ENCODE measurements at places on chromosomes 4 and X.
A peak's percentile ranks its signal among the peaks of the same experiment; 100 is the strongest.

DNA sequence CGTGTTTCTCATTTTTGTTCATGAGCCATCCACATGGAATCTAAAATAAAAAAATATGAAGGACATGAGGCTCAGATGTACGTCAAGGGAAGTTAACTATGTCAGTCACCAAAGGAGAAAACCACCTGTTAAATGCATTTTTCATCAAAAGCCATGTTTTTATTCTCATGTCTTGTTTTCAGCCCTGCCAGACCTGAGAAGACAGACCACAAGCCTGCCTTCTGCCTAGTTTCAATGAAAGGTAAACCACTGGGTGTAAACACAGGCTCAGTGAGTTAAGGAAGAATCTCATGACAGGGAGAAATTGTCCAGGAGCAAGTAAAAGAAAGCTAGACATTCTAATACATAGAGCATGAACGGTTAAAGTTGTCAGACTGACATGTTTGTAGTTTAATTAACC, 52.3 kb upstream of the TNIP3 start:
- DNase-seq, result no peak

DNA sequence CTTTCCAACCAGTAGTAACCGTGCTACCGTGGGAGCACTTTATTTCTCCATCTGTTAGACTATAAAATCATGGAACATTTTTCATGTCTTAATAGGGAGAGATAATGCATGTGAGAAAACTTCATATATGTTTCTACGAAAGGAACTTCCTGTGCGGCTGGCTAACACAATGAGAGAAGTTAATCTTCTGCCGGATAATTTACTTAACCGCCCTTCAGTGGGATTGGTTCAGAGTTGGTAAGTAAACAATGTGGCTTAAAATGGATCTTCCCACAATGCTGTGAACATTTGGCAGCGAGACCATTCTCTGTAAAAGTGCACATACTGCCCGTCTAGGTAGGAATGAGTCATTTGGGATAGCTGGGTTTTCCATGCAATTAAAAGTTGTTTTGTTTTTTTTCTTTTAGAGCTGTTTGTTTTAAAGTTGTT, 29.6 kb downstream of the PDK3 start:
- DNase-seq, result peak; percentile 31

GRCh38 chr4:8583655-8584025, 3.4 kb downstream of the GPR78 start:
- DNase-seq, result no peak

DNA sequence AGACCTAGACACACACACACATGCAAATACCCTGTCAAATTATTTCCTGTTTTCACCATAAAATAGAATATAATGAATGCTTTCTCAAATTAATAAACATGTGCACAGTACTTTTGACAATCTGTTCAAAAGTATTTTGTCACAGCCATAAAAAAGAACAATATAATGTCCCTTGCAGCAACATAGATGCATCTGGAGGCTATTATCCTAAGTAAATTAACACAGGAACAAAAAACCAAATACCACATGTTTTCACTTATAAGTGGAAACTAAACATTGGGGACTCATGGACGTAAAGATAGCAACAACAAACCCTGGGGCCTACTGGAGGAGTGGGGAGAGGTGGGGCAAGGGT, 15.5 kb downstream of the RAB40A start:
- no peak for DNase-seq

DNA sequence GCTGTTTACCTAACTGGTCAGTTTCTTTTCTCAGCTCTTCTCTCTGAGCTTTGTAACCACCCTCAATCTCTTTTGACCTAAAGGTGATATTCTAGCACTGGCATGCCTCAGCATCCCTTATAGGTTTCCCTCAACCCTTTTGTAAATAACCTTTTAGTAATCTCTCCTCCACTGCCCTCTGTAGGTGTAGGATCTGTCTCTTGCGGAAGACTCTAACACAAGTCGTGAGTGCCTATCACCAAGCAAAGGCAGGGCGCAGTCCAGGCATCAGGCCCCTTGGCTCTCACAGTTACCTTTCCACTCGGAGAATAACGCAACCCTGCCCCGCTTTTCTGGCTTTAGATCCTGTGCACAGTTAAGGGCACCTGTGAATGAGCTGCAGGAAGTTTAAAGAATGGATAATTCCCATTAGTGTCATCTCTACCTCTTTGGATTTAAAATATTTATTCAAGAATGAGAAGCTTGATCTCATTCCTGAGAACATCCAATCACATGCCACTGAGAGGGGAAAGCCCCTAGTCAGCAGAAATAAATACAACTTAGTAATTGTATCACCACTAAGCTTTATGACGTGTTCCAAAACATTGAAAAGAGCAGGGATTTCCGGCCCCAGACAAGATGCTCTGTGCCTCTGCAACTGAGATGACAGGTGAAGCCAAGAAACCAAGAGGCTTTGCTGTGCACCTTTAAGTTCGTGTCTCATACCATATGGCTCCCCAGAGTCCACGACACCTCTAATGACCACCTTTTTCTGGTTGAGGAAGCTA, 58.8 kb downstream of the SPINK2 start:
- DNase-seq, result no peak

DNA sequence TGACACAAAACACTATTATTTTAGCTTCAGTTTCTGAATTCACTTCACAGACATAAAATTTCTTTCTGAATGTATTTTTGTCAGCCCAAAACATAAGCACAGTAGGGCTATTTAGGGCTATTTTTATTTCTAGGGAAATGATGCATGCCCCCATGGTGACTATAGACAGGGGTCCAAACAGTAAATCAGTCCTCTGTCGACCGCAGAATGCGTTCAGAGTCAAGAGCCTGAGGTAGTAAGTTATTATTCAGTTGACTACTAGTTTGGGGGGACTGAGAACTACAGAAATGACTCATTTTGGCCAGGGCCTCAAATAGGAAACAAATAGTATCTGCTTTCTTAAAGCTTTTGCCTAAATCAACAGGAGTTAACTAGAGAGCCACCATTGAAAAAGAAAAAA, 414.4 kb downstream of the AFF2 start:
- DNase-seq, result no peak

GRCh38 chrX:18825375-18825774, 117.9 kb downstream of the PPEF1 start:
- no peak for DNase-seq

DNA sequence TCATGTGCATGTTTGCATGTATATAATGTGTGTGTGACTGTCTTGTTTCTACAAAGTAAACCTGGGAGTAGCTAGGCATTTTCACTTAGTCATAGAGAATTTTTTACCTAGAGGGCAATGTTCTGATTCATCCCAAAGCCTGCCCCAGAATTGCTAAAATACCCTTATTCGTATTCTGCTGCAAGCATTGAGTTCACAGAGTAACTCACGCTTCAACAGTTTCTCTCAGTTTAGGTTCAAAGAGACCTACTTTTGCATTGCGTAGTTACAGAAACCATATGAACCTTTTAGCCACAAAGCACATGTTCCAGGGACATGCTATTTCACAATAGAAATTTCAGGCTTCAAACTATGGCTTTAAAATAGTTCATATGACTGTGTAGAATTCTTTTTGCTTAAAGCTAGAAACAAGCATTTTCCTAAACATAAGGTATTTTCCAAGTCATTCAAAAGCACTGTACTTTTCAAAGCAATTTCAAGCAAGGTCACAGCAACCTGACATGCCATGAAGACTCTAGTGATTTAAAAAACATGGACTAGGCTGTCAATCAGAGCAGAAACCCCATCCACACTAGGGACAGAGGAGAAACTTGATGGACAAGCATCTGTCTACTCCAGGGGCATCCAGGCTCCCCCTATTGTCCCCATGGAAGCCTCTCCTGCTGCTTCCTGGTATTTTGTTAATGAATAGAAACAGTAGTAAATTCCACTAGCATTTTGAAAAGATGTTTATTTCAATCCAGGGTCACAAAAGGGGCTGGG, 81.5 kb upstream of the MAPK10 start:
- DNase-seq, result no peak

DNA sequence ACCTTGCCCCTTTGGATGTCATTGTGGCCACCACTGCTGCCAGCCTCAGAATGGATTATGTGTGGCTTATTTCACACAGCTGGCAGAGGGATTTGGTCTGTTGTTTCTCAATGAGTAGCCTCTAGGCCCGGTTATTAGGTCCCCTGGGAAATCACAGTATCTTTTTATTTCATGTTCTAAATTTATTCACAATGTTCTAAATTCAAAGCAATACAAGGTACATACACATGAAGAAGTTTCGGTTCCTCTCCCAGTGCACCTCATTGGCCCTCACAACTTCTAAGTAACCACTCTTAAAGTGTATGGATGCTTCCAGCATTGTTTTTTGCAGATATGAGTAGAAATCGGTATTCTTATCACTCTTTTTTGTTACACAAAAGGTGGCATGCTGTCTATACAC, 262.7 kb downstream of the RCHY1 start:
- no peak for DNase-seq

- no peak for DNase-seq
Measured at GRCh38 chr4:91288702-91289311, 1015.0 kb upstream of the GRID2 start.

GRCh38 chr4:137063961-137064360, 468.3 kb downstream of the PCDH18 start:
- DNase-seq, result no peak

DNA sequence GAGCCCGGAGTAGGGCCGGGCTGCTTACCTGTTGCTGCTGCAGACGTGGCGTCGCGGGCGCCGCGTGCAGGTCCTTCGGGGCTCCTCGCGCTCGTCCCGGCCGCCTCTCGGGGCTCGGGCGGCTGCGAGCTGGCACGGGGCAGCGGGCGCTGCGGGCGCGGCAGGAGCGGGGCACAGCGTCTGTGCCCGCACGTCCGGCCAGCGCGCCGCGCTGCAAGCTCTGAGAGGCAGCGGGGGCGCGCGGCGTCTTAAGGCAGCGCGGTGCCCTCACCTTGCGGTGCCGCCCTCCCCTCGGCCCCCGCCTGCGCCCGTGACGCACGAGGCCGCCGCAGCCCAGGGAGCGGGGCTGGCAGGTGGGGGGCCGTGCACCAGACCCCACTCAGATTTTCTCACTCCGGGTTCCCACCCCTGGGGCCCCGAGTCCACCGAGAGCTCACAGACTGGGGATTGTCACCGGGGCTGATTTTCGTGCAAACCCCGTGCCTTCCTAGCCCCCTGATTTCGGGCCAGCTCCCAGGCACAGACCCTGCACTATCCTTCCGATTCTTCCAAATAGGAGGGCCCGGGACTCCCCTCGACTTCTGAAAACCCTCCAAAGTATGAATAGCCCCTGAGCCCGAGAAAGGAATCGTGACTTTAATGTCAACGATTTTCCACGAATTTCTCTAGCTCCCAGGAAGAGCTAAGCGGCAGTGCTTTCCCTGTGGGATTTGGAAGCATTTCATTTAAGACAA, at the start of gene GPR101:
Gene GPR101, minus strand, starts transcription at position 222 of the 734 bp plus-strand sequence. CDS start 2,321 bp downstream, outside the sequence.
- DNase-seq, result no peak

DNA sequence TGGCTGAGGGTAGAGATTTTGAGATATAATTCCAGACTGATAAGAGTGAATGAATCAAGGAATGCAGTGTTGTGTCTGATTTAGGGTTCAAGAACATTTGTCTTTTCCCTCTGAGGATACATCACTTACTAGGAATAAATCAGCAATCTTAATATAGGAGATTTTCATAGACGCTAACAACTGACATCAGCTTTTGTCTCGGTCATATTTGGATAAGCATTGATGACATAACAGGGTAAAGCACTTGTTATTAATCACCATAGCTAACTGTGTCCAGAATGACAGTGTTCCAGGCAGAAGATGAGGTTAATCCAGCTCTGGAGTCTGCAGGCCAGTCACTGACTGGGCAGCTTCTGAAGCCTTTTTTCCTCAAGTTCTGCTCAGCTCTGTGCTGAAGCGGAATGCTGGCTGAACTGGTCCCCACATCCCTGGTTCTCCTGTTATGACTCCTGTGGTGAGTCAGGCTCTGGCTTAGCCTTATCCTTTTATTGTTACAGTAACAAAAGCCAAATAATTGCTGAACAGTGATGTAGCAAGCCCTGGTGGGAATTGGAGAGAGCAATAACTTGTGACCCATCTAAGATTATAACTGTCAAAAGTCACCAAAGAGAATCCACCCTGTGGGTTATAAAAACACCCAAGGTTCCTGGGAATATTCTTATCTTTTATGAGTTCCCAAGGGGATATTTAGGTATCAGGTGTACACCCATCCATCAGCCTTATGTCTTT, 41.8 kb downstream of the FNIP2 start:
- DNase-seq, result peak; percentile 75

DNA sequence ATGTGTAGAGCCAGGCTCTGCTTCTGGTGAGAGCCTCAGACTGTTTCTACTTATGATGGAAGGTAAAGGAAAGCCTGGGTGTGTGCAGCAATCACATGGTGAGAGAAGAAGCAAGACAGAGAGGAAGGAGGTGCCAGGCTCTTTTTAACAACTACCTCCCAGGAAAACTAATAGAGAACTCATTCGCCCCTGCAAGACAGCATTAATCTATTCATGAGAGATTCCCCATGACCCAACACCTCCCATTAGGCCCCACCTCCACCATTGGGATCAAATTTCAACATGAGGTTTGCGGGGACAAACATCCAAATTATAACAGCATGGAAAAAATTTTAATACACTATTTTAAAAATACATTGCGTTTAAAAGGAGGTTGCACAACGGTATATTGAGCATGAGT, 24.7 kb upstream of the GRIA3 start:
- no peak for DNase-seq

DNA sequence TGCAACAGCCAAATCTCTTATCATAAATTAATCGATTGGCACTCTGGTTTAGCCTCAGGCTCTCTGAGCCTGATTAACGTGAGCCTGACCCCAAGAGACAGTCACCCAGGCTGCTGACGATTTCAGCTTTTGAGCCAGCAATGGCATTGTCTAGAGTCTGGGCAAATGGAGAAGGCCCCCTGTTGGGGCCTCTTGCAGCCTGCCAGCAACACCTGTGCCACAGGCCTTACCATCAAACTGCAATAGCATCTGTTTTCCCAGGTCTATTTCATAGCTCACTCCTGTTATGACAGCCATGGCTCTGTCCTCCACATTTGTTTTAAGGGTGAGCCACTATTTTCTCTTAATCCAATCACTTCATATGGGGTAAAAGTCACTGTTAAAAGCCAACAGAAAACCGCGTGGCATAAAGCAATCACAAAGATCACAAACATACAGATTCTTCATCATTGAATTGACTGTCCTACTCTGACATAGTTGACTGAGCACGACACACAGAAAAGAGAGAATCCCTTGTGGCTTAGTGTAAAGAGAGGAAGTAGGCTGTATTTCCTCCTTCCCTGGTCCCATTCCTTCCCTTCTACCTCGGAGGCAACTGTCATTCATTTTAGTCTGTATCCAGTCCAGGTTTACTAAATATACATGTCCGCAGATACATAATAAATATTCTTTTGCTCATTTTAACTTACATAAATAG, 47.8 kb downstream of the SLC9A7 start:
- no peak for DNase-seq

DNA sequence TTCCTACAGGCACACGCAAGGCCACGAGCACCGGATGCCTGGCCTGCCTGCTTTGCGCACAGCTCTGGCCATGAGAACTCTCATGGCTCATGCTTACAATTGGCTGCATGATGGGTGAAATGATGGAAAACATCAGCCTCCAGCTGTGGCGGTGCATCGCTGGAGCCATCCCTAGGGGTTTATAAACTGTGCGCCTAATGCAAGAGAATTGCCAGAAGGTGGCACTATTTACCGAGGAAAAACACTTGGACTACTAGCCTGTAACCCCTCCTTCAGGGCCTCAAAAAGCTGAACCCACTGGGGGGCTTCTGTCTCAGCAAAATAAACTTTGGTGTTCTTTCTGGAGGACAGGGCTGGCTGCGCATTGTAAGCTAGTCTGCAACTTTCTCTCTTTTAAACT, 51.9 kb downstream of the PHKA2 start:
- DNase-seq, result no peak

GRCh38 chrX:78329486-78329885, 2.1 kb upstream of the CYSLTR1 start:
- no peak for DNase-seq

- DNase-seq, result no peak
Measured at GRCh38 chr4:79297479-79297878, 28.4 kb downstream of the NAA11 start.

GRCh38 chrX:49978176-49978575, 55.8 kb downstream of the CLCN5 start:
- no peak for DNase-seq

All from AG09319 (cell line).